ENCODE measurements at places on chromosomes 16 and 17.

GRCh38 chr17:66636111-66636510 is 198.8 kb upstream of the CACNG5 start:
- DNase-seq, result no peak

DNA sequence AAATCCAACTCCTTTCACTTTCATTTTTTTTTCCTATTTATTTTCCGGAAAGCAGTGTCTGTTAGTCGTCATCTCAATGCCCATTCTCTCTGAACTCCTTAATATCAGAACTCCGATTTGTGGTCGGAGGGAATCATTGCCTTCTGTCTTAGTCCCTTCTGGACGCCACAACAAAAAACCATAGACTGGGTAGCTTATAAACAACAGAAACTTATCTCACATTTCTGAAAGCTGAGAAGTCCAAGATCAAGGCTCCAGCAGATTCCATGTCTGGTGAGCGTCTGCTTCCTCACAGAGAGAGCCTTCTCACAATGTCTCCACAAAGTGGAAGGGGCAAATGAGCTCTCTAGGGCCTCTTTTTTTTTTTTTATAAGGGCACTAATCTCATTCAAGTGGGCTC is 296.6 kb upstream of the CDH11 start:
- no peak for DNase-seq

DNA sequence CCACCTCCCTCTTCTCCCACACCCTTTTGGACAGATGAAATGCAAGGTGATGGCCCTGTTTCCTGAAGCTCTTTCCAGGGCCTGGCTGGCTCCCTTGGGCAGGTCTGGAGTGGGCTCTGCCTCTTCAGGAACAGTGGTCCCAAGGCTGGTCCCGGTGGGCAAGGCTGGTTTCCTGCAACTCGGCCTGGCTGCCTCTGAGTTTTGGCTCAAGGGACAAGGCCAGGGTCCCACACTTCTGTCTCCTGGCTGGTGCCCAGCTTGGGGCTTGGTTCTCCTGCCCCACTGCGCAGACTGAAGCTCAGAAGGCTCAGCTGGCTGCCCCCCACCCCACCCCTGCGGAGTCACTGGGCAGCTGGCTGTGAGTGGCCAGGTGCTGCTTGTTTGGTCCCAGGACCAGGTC is 3.8 kb upstream of the ACTG1 start:
- DNase-seq, result no peak

DNA sequence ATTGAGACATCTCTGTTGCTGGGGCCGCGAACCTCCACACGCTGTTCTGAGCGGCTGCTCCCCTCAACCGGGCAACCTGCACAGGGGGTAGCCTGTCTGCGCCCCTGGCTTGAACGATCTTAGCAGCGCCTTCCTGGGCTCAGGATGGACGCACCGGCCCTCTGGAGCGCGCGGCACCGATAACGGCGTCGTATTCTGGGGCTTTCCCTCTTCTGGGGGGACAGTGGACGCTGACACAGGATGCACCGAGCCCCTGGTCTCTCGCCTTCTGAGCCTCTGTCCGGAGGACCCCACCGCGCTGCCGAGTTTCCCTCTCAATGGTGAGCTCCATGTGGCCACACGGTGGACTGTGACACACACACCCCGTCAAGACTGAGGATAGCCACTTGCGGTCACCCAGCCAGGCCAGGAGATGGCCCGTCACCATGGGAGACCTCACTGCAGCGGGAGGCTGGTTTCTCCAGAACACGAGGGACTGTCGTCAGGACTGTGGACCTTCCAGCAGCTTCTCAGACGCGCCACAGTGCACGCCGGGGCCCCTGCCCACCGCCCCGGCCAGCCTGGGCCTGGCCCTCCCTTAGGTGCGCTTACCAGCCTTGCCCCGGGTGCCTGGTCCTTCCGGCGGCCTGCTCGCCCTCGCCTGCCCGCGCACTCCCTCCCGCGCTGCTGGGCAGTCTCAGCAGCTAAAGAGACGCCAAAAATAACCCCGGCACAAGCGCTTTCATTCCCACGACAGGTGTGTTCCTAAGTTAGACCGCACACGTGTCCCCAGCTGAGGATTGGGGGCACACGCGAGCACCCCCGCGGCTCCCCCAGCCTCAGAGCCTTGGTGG is 30.0 kb upstream of the PABPN1L start:
- DNase-seq, result no peak

DNA sequence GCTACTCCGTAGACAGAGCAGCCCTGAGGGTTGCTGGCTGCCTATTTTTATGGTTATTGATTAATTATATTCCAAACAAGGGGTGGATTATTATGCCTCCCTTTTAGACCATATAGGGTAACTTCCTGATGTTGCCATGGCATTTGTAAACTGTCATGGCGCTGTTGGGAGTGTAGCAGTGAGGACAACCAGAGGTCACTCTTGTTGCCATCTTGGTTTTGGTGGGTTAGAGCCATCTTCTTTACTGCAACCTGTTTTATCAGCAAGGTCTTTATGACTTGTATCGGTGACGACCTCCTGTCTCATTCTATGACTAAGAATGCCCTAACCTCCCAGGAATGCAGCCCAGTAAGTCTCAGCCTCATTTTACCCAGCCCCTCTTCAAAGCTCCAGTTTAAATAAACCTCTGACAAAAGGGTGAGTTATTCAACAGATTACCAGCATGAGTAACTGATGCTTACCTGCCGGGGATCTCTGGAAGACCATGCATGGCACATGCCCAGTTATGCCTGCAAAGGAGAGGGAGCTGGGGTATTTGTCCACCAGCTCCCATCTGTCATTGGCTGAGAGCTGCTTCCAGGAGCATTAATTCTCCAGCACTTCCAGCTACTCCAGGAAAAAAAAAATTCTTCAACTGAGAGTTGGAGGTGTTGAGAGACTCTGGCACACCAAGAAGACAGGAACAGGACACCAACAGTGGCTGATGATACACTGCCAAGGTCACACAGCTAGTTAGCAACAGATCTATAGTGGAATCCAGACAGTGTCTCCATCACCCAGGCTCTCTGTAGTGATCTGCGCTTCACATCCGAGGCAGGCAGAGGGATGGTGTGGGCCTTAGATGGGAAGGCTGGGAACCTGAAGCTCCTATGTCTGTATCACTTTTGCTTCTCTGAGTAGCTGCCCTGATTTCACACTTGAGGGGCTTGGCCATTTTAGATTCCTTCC is 36.6 kb upstream of the IL21R start:
- no peak for DNase-seq

DNA sequence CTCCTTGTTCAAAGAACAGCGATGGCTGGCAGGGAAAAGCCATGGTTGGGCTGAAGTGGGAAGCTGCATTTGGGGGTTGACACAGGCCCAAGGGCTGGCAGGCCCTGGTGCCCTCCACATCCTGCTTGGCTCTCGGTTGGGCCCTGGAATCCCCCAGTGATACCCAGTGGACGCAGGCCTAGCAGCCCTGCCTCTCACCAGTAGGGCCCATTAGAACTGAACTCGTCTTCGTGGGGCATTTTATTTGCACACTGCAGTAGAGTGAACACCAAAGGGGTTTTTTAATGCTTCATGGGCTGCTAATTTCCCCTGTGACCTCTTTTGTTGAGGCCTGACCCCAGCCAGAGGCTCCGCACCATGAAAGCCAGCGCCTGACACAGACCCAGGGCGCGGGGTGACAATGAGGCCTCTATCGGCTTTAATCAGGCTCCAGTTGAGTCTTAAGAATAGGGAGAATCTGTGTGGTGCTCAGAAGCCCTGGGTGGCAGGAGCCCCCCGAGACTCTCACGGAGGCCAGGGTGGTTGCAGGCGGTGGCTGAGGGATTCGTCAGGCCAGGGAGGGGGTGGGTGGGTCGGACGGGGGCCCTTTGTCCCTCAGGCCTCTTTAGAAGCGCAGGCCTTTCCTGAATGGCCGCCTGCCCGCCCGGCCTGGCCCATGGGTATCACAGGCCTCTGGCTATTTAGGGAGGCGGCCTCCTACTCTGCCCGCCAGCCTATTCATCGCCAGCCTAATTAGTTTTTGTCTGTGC is 199.3 kb downstream of the NTN1 start:
- DNase-seq, result no peak
